ENCODE measurements at places on chromosomes 12 and 14.

DNA sequence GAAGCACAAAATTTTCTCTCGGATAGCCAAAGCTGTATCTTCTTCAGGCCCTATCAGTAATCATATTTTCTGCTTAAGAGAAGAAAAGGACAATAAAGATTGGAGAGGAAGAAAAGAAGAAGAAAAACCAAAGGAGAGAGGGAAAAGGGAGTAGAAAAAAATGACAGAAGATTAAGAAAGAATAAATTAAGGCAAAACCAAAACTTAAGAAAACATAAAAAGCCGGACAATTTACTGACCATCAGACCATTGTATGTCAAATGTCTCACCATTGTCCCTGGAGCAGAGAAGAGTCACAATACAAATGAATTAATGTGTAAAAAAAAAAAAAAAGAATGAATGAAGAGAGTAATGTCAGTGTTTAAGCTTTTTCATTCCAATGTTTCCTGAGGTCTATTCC lies 1274.8 kb downstream of the FSCB start:
- DNase-seq = no peak

GRCh38 chr14:81211844-81212243 lies 8.9 kb downstream of the GTF2A1 start:
- no peak for DNase-seq

DNA sequence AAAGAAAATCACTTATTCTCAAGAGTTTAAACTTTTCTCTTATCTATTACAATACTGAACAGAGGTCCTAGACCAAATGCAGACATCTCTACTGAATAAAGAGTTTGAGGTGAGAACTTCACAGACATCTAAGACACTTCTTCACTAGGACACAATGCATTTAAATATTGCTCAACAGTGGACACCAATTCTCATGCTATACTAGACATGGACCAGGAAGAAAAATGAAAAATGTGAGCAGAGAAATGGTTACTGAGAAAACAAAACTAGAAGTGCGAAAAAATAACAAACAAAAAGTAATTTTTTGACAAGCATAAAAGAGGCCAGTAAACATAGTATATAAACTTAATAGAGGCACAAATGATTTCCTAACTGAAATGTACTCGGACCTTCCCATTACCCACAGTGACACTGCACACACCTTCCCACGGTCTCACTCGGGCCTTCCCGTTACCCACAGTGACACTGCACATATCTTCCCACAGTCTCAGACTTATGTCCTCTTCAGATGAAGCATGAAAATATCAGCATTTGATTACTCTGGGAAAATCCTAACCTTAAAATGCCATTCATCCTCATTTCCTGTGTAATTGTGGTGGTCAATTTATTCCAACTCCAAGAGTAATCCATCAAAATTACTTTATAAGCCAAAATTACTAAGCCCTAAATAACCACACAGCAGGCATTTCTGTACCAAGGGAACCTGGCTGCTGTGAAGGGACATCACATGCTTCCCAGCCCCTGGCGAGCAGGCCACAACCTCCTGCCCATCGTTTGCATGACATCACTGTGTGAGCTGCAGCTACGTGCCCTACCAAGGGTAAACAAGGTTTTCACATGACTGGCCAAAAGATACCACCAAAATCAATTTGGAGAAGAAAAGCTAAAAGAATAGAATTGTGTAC lies 6.4 kb downstream of the SLC15A4 start:
- peak; percentile 61 for DNase-seq

DNA sequence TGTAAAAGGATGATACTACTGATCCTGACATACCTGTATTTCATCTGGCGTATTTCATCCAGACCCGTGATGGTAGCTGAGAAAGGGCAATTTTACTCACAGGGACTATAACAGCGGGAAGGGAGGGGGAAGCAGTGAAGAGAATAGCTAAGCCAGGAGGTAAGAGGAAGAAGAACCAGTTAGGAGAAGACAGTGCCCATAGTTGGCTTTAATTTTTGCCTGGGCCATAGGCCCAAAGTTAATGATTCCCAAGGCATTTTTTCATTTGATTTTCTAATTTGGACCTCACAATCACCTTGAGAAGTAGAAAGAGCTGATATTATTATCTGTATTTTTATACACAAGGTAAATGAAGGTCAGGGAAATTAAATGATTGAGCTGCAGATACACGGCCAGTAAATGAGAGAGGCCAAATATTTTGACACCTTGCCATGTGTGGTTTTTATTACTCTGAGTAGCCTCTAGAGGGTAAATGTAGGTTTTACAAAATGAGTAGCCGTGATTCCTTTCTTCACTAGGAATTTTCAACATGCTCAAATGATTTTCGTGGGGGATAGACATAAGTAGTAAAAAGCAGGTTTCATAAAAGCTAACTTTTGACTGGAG lies 382.2 kb downstream of the FUT8 start:
- no peak for DNase-seq

DNA sequence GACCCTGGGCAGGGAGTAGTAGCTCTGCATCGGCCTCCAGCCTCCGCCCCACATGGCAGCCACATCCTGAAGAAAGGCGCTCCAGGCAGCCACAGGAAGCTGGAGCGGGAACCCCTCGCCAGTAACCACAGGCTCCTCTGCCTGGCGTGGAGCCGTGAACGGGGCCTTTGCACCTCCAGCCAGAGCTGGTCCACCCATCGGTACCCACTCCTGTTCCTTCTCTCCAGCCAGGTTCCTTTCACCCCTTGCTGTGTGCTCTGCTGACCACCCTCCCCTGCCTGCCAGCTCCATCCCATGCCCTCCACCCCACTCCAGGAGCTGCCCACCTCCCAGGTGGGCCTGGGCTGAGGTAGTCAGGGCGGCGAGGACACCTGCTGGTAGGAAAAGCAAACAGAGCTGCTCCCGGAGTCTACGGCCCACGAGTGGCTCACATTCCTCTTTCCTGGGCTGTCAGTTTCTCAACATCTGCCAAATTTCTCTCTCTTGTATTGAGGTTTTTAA lies 2.7 kb downstream of the TGFB3 start:
- no peak for DNase-seq

Data from stimulated activated naive B cell treated with anti-CD40 and anti-IgM and Interleukin-4, amounts not matched to agents 10 μg/mL and 1 μg/mL and 100 μg/mL, for 72 hours (primary cell).